ENCODE measurements at places on chromosomes 11 and 22. TPM values are rescaled to one million over a fixed set of nuclear protein-coding genes. Genes with fewer than 3 reads are reported as not detected.

DNA sequence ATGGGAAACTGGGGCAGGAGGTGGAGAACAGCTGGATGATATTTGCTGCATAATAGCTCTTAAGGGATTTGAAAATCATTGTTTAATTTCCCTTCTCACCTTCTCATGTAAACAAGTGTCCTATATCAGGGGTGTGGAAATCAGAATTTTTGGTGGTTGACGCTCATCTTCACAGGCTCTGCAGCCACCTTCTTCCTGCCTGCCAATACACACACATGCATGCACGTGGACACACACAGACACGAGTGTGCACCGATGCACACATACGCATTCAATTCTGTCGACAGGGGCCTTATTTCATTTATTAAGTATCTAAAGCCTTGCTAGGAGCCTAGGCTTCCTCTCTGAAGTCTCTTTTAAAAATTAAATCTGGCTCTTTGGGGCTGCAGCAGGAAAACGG lies 349.4 kb upstream of the NCAM1 start:
- no peaks in the 10 kb centered on the region for H3K36me3 ChIP-seq
- no peak for DNase-seq
- no peaks in the 10 kb centered on the region for H3K4me1 ChIP-seq
- no peak overlapping the region for H3K27ac ChIP-seq
- peaks cover 15% of the 10 kb centered on the region for H3K27me3 ChIP-seq

GRCh38 chr22:31948002-31948401 lies 3.7 kb downstream of the YWHAH start:
- DNase-seq: no peak
- peaks cover 15% of the 10 kb centered on the region for H3K4me1 ChIP-seq
- no peaks in the 10 kb centered on the region for H3K27me3 ChIP-seq
- peak overlapping the region; percentile 79 for H3K27ac ChIP-seq

DNA sequence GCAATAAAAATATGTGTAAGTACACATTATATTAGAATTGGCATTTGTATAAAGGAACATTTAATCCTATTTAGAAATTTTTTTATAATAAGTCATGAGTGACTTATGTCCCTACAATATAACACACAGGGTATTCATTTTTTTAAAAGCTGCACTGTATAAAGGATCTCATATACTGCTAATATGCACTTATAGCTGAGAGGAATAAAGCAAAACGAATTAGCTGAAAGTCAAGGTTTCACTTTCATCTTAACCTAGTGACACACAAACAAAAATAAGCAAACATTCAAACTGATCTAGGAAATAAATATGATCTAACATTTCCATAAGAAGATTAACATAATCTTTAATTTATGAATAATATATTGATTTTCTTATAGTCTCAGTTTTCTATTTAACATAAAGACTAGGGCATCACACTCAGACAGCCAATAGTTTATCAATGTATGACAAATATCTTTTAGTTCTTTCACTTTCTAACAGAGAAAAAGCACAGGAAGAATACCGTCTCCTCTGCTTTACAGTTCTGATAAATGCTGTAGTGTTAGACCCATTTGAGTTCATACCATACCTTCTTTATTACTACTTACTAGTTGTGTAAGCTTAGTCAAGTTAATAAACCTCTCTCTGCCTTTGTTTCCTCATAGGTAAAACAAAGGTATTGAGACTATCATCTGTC lies 42.9 kb downstream of the DCDC1 start:
- no peak overlapping the region for H3K4me3 ChIP-seq
- peaks cover 4% of the 10 kb centered on the region for H3K4me1 ChIP-seq
- no peak for DNase-seq
- no peaks in the 10 kb centered on the region for H3K27me3 ChIP-seq

DNA sequence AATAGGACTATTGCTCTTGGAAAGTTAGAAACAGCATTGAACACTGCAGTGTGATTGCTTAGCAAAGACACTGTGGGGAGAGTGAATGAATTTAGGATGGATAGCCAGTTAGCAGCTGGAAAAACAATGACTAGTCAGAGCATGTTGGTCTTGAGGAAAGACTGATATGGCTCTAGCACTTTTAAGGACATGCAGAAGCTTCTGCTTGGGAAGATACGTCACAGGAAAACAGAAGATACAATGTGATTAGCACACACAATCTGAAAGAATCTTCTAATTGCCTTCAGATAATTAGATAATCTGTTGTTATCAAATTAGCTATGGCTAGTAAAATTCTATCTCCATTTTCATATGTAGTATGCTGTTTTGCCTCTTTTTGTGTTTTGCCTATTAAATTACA lies 530.7 kb upstream of the CHORDC1 start:
- H3K27me3 ChIP-seq: peaks cover 12% of the 10 kb centered on the region
- H3K36me3 ChIP-seq: no peaks in the 10 kb centered on the region
- no peaks in the 10 kb centered on the region for H3K4me1 ChIP-seq
- no peak overlapping the region for H3K4me3 ChIP-seq
- H3K27ac ChIP-seq: no peak overlapping the region

GRCh38 chr11:122786896-122787295 lies 51.4 kb upstream of the CRTAM start:
- H3K4me3 ChIP-seq: no peak overlapping the region
- H3K27ac ChIP-seq: no peak overlapping the region
- H3K36me3 ChIP-seq: no peaks in the 10 kb centered on the region
- peaks cover 4% of the 10 kb centered on the region for H3K4me1 ChIP-seq
- peaks cover 7% of the 10 kb centered on the region for H3K27me3 ChIP-seq
- DNase-seq: no peak

DNA sequence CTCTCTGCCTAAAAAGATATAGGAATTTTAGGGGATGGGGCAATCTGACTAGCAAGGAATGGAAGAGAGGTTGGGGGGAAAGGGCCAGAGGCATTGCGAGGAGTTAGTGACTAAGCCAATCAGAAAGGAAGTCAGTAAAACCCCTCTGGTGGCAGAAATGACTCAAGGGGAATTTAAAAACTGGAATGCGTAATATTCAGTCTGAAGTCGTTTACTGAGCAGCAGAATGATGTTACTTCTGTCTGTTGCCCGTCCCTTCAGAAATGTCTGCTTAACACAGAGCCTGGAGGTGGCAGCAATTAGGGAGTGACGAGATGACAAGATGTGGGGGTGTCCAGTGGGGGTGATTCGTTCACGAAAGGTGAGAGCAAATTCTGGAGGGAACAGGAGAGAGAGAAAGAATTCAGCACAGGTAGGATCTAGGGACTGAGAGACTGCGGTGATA lies 107.7 kb upstream of the CLMP start:
- H3K27ac ChIP-seq: no peak overlapping the region
- H3K27me3 ChIP-seq: peaks cover 60% of the 10 kb centered on the region
- H3K36me3 ChIP-seq: no peaks in the 10 kb centered on the region
- DNase-seq: no peak
- H3K4me3 ChIP-seq: no peak overlapping the region
- peaks cover 5% of the 10 kb centered on the region for H3K4me1 ChIP-seq

GRCh38 chr11:134126217-134126822 lies 57.4 kb downstream of the JAM3 start:
- peaks cover 43% of the 10 kb centered on the region for H3K27me3 ChIP-seq
- H3K4me1 ChIP-seq: peaks cover 6% of the 10 kb centered on the region
- H3K27ac ChIP-seq: no peak overlapping the region
- peaks cover 5% of the 10 kb centered on the region for H3K36me3 ChIP-seq
- no peak for DNase-seq

The SMTNL1 gene
- not detected for total RNA-seq

GRCh38 chr11:57345555-57346211 lies 7.5 kb downstream of the P2RX3 start:
- peak overlapping the region; percentile 89 for H3K27ac ChIP-seq
- no peaks in the 10 kb centered on the region for H3K36me3 ChIP-seq
- H3K27me3 ChIP-seq: peaks cover 9% of the 10 kb centered on the region
- peaks cover 6% of the 10 kb centered on the region for H3K4me1 ChIP-seq
- DNase-seq: peak; percentile 68

- H3K27ac ChIP-seq: peak within 1 kb of the TSS; percentile 9
- H3K4me1 ChIP-seq: peaks cover 6% of the 10 kb centered on the region
- peak; percentile 42 for DNase-seq
- no peaks in the 10 kb centered on the region for H3K36me3 ChIP-seq
Observed at GRCh38 chr11:111540114-111540936, at the start of gene LAYN. LAYN (plus strand) TSS chr11:111540720; CDS start chr11:111540844, 124 bp downstream.

Measured in progenitor cell of endocrine pancreas (in vitro differentiated cells).